Caudate nucleus (tissue), 63 donors: ENCODE measurements at places on chromosomes 16 and 17.

- no peak for DNase-seq
Observed at GRCh38 chr17:50396261-50397110, 837 bp downstream of the LRRC59 start.

DNA sequence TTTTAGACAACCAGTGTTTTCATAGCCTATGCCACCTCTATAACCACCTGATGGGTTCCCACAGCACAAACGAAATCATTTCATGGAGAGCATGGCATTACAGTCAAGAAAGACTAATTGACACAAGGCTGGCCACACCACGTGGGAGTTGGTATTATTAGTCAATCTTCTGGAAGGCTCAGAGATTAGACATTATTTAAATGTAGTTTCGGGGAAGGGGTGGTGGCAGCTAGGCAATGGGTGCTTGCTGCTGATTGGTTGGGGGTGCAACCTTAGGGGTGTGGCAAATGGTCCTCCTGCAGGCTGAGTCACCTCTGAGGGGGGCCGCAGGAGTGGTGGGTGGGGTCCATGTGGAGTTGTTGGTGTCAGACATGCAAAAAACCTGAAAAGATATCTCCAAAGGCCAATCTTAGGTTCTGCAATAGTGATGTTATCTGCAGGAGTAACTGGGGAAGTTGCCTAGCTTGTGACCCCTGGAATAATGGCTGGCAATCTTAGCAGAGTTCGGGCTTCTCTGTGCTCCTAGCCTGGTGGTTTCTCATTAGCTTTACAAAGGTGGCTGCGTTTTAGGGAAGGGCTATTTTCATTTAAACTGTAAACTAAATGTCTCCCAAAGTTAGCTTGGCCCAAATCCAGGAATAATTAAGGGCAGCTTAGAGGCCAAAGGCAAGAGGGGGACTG is 4.6 kb downstream of the TEN1 start:
- no peak for DNase-seq

- no peak for DNase-seq
Observed at GRCh38 chr17:48612854-48613691, 2.0 kb downstream of the HOXB8 start.

- DNase-seq = no peak
Observed at GRCh38 chr16:81720973-81721906, 57.9 kb upstream of the PLCG2 start.

- no peak for DNase-seq
Observed at GRCh38 chr16:57112403-57113041, 20.1 kb downstream of the CPNE2 start.

DNA sequence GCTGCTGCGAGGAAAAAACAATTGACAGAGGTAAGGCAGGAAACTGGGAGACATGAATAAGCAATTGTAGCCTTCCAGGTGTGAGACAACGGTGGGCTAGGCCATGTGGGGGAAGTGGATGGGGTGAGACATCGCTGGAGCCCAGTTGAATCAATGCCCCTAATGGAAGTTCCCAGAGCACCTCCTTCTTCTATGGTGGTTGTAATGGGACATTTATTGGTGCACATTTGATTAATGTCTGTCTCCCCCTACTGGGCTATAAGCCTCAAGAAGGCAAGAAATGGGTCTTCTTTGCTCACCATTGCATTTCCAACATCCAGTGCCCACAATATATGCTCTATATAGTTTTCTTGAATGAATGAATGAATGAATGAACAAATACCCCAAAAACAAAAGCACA is 22.7 kb upstream of the CD300E start:
- no peak for DNase-seq

DNA sequence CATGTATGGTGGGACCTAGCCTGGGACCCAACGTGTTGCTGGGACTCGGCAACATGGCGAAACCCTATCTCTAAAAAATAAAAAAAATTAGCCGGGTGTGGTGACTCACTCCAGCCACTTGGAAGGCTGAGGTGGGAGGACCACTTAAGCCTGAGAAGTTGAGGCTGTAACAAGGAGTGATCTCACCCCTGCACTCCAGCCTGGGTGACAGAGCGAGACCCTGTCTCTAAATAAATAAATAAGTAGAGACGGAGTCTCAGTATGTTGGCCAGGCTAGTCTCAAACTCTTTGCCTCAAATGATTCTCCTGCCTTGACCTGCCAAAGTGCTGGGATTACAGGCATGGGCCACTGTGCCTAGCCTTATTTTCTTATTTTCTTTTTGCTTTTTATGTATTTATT is 10.1 kb upstream of the CNP start:
- no peak for DNase-seq

- peak; percentile 96 for DNase-seq
Observed at GRCh38 chr17:68035131-68035522, 408 bp upstream of the KPNA2 start.

- DNase-seq = no peak
Observed at GRCh38 chr16:23029733-23030420, 119.4 kb downstream of the USP31 start.

- DNase-seq = no peak
Observed at GRCh38 chr17:16328997-16329396, 24.3 kb downstream of the CENPV start.

GRCh38 chr16:11121914-11122692 is 133.9 kb downstream of the SOCS1 start:
- no peak for DNase-seq

- DNase-seq = no peak
Observed at GRCh38 chr17:18253947-18254821, 4.4 kb downstream of the FLII start.

GRCh38 chr17:31907342-31907962 is 5.9 kb upstream of the UTP6 start:
- no peak for DNase-seq

GRCh38 chr16:14043278-14043677 is 27.8 kb upstream of the MRTFB start:
- DNase-seq = no peak

GRCh38 chr16:75086688-75087374 is 29.7 kb downstream of the LDHD start:
- no peak for DNase-seq

GRCh38 chr16:23771027-23771426 is 16.2 kb downstream of the CHP2 start:
- no peak for DNase-seq

DNA sequence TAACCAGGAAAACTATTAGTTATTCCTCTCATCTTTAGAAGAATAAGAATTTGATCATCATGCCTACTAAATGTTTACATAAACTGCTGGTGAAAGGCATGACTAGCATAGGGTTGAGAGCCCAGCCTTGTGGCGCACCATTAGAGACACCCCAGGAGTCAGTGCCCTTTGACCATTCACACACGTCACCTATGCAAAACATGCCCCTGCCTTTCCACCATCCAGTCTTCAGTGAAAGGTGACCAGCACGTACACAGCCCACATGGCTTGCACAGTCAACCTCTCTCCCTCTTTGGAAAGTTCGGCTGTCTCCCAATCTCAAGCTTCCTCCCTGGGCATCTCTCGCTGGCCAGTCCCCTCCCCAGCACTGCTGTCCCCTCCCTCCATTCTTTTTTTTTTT is 150.3 kb downstream of the ENGASE start:
- no peak for DNase-seq

GRCh38 chr17:17303847-17304490 is 796 bp downstream of the NT5M start:
- no peak for DNase-seq

DNA sequence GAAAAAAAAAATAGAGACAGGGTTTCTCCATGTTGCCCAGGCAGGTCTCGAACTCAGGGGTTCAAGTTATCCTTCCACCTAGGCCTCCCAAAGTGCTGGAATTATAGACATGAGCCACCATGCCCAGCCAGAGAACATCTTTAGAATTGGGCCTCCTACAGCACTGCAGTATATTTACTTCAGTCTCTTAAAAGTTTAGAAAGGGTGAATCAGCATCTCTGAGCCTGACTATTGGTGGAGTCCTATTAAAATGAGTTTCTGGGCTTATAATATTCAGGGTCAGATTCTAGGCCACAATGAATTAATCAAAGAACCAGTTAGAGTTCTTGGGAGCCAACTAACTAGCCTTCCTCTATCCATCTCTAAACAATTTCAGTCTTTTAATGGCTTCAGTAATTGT is 22.8 kb downstream of the TADA2A start:
- no peak for DNase-seq

- DNase-seq = peak; percentile 30
Observed at GRCh38 chr17:5373112-5373511, 46.4 kb downstream of the NUP88 start.

GRCh38 chr16:72558501-72558900 is 386.5 kb upstream of the PMFBP1 start:
- DNase-seq = no peak

GRCh38 chr16:7408700-7409365 is 76.2 kb downstream of the RBFOX1 start:
- no peak for DNase-seq

DNA sequence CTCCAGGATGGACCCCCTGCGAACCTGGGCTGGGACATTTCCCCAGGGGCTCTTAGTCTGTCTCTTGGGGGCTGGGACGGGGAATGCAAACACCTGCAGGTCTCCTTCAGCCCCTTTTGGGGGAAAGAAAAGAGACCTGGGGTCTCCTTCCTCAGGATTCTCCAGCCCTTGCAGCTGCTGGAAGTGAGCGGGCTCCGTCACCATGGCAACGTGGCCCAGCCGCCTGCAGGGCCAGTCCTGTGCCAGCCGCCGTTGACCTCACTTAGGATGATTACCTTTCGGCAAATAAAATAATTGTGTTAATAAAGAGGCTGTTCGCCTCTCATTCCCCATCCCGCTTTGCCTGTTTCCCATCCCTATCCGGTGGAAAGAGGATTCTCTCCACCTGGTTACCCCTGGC is 25.7 kb downstream of the MRM1 start:
- DNase-seq = no peak

- DNase-seq = no peak
Observed at GRCh38 chr17:50908860-50909764, 43.0 kb upstream of the TOB1 start.

GRCh38 chr16:83946781-83947566 is 6.1 kb upstream of the OSGIN1 start:
- no peak for DNase-seq

DNA sequence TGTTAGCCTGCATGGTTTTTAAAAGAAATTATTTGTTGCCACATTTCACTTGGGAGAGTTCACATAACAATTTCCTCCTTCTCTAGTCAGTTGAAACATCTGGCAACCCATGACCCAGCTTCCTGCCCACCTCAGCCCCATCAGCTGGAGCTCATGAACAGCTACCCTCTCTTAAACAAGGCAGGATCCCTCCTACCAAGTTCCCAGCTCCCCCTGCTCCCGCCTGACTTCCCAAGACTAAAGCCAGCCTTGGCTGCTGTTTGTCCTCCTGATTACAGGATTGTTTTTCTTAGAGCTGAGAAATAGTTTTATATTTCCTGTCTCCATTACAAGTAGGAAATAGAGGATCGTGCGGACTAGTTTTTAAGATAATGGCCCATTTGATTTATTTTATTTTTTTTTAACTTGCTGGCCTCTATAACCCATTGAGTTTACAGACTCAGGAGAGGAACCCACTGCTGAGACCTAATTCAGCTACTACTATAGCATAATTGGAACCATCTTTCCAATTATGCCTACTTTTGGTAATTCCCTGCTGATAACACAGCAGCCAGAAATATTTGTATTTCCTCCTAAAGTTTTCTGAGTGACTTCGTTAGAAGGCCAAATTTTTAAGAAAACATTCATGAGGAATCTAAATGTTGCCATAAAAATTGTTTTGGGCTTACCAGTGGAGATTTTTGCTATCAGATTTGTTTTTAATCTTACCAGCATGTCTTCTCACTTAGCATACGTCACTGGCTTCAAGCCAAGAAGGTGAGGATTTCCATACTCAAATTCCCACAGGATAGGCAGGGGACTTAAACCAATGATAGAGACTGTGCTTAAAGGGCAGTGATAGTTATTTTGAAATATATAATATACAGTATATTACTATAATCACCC is 90.0 kb downstream of the ELAC2 start:
- DNase-seq = no peak

DNA sequence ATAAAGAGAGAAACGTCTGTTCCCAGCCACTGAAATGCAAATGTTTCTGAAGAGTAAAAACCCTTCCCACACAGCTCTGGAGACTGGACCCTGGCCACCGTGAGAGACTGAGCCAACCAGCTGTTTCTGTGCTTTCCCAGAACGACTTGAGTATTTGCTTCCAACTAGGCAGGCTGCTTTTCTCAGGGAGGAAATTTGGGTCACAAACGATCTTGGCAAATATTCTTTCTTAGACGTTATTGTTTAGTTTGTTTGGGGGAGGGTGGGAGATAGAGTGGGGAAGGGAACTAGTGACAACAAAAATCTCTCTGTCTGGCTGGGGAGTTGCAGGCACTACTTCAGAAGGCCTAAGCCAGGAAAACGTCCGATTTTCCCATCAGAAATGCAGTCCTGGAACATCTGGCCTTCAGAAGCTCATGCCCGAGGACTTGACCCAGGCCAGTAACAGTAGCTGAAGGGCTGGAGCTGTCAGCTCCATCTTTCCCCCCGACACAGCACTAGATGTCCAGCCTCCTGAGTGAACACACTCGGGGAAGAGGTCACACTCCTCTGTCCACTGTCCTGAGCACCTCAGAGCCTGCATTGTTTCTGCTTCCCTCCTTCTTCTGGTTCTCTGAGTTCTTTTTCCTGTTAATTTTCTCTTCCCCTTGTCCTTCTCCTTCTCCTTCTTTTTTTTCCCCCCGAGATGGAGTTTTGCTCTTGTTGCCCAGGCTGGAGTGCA is 4.0 kb downstream of the CCDC92B start:
- DNase-seq = no peak

DNA sequence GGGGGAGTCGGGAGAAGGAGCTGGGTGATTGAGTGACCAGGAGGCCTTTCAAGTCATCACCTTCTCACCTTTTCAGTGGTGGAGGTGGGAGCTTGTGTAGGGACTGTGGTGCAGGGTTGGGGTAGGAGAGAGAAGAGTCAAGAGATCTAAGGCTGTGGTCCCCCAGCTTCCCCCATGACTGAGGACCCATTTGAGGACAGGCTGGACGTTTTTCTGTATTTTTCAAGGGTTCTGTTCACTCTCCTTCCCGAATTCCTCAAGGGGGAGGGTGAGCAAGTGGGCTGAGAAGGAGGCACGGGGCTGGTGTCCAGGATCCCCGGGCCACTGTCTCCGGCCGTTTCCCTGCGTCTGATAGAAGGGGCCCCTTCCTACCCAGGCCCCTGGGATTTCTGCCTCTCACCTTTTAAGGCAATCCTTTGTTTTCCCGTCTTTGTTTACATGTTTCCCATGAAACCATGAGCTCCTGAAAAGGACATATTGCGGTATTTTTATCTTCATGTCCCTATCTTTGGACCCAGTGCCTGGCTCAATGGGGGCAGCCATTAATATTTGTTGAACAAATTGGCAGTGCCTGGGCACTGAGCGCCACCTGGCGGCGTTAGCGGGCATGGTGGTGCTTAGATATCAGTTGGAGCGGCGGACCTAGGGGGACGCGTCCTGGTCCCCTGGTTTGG is 9.2 kb upstream of the CD300A start:
- DNase-seq = peak; percentile 64
